ENCODE measurements at places on chromosomes 12 and 14. TPM values are rescaled to one million over a fixed set of nuclear protein-coding genes. Genes with fewer than 3 reads are reported as not detected.
A peak's percentile ranks its signal among the peaks of the same experiment; 100 is the strongest.

- H3K4me3 ChIP-seq: no peak overlapping the region
- peaks cover 7% of the 10 kb centered on the region for H3K36me3 ChIP-seq
- H3K27ac ChIP-seq: peak overlapping the region; percentile 2
- DNase-seq: peak; percentile 54
- H3K27me3 ChIP-seq: no peaks in the 10 kb centered on the region
- peaks cover 5% of the 10 kb centered on the region for H3K4me1 ChIP-seq
Measured at GRCh38 chr12:111529424-111530368, 69.4 kb downstream of the ATXN2 start.

- no peaks in the 10 kb centered on the region for H3K36me3 ChIP-seq
- peak overlapping the region; percentile 72 for H3K4me3 ChIP-seq
- H3K27ac ChIP-seq: peak overlapping the region; percentile 89
- no peak for DNase-seq
Measured at GRCh38 chr12:41228066-41228820, 40.1 kb downstream of the PDZRN4 start.

KRT3 gene
- not detected for total RNA-seq

MYO1H gene
- total RNA-seq: not detected

DNA sequence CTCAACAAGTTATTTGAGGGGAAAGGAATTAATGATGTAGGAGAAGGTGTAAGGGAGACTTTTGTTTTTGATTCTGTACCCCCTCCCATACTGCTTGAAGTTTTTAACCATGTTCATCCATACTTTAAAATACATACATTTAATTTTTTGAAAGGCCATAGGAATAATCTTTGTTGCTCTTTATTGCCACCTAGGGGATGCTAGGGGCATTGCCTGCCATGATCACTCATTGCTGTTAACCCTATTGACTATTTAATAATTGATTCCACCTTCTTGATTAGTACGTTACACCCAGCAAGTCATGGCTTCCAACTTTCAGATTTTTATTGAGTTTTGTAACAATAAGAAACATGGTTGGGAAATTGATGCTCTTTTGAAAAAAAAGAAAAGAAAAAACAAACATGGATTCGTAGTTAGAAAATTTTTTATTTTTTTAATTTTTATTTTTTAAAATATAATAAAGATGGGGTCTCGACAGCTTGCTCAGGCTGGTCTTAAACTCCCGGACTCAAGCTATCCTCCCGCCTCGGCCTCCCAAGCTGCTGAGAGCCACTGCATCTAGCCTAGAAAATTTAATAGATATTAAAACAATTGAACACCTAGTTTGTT is 8.5 kb upstream of the PRKAB1 start:
- no peaks in the 10 kb centered on the region for H3K4me1 ChIP-seq
- H3K27ac ChIP-seq: no peak overlapping the region
- H3K27me3 ChIP-seq: peaks cover 47% of the 10 kb centered on the region
- DNase-seq: peak; percentile 30
- no peak overlapping the region for H3K4me3 ChIP-seq

- no peak for DNase-seq
- H3K27me3 ChIP-seq: no peaks in the 10 kb centered on the region
- peak overlapping the region; percentile 21 for H3K27ac ChIP-seq
- peaks cover 32% of the 10 kb centered on the region for H3K4me1 ChIP-seq
Measured at GRCh38 chr12:31021809-31022494, 51.7 kb upstream of the DDX11 start.
